ENCODE measurements at places on chromosomes 3 and 15. TPM values are rescaled to one million over a fixed set of nuclear protein-coding genes. Genes with fewer than 3 reads are reported as not detected.

DNA sequence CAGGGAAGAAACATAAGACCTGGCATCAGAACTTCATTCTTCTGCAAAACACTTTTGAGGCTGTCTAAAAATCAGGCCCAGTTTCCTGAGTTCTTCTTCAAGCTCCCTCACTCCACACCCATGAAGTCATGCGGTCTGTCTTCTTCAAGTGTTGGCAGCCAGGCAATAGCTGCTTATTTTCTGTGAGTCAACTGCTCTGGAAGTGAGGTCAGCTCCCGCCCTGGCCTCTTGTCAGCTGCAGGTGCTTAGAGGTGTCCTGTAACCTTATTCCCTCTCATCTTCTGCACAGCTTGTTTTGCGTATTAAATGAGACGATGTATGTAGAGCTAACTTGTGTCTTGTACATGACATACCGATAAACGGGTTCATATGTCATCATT lies 226.1 kb downstream of the ADAMTS17 start:
- H3K27ac ChIP-seq = no peak overlapping the region
- peaks cover 18% of the 10 kb centered on the region for H3K36me3 ChIP-seq
- DNase-seq = no peak
- H3K4me3 ChIP-seq = no peak overlapping the region
- no peaks in the 10 kb centered on the region for H3K27me3 ChIP-seq

DNA sequence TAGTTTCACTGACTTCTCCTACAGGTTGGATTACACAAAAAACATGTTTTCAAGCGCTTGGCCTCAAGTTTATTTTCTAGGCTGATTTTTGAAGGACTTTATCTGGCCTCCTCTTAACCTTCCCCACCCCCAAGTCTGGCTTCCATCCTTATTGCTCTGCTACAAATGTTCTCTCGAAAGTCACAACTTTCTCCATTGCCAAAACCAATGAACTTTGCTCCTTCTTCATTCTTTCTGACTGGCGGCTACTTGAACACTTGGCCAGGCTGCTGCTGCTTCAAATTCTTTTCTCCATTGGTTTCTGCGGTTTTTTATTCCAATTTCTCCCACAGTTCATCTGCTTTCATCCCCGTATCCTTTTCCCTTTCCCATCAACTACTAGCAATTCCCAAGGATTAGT lies 106.6 kb downstream of the TOP2B start:
- peaks cover 2% of the 10 kb centered on the region for H3K27me3 ChIP-seq
- no peaks in the 10 kb centered on the region for H3K4me1 ChIP-seq
- no peak overlapping the region for H3K27ac ChIP-seq
- no peak for DNase-seq
- H3K4me3 ChIP-seq = no peak overlapping the region

DNA sequence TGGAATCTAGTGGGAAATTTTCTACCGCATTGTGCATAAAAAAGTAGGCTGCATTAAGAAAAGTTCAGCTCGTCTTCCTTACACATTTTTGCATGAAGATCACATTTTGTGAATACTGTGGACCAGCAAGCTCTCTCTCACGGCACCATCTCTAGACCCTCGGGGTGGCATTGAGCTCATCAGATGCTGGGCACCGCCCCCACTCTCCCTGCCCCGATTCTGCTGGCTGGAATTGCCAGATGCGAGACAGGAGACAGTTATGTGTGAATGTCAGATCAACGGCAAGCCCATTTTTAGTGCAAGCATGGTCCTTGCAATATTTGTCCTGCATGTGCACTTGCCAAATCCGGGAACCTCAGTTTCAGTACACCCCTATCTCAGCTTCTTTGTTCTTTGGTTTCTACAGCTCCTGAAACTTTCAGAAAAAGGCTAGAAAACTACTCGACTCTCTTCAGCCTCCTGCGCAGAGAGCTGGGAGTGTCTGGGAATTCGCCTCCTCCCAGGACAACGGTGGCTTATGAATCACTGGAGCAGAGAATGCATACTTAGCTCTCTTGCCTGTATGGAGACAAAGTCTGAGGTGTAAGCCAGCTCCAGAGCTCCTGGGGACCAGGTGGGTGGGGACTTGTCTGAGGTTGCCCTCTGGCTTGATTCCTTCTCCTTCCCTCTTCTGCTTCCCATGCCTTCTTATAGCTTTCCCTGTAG lies 285.2 kb upstream of the ATP10A start:
- no peak overlapping the region for H3K27ac ChIP-seq
- no peaks in the 10 kb centered on the region for H3K4me1 ChIP-seq
- peaks cover 4% of the 10 kb centered on the region for H3K36me3 ChIP-seq
- H3K27me3 ChIP-seq = peaks cover 13% of the 10 kb centered on the region
- no peak for DNase-seq

GRCh38 chr3:176789947-176790346 lies 407.3 kb downstream of the TBL1XR1 start:
- peaks cover 3% of the 10 kb centered on the region for H3K27me3 ChIP-seq
- H3K36me3 ChIP-seq = no peaks in the 10 kb centered on the region
- no peaks in the 10 kb centered on the region for H3K4me1 ChIP-seq
- no peak overlapping the region for H3K27ac ChIP-seq
- DNase-seq = no peak
- H3K4me3 ChIP-seq = no peak overlapping the region

GRCh38 chr3:13852638-13853009 lies 27.2 kb downstream of the WNT7A start:
- no peak overlapping the region for H3K27ac ChIP-seq
- H3K4me3 ChIP-seq = no peak overlapping the region
- peaks cover 1% of the 10 kb centered on the region for H3K27me3 ChIP-seq
- DNase-seq = no peak
- H3K36me3 ChIP-seq = peaks cover 4% of the 10 kb centered on the region
- H3K4me1 ChIP-seq = peaks cover 14% of the 10 kb centered on the region

DNA sequence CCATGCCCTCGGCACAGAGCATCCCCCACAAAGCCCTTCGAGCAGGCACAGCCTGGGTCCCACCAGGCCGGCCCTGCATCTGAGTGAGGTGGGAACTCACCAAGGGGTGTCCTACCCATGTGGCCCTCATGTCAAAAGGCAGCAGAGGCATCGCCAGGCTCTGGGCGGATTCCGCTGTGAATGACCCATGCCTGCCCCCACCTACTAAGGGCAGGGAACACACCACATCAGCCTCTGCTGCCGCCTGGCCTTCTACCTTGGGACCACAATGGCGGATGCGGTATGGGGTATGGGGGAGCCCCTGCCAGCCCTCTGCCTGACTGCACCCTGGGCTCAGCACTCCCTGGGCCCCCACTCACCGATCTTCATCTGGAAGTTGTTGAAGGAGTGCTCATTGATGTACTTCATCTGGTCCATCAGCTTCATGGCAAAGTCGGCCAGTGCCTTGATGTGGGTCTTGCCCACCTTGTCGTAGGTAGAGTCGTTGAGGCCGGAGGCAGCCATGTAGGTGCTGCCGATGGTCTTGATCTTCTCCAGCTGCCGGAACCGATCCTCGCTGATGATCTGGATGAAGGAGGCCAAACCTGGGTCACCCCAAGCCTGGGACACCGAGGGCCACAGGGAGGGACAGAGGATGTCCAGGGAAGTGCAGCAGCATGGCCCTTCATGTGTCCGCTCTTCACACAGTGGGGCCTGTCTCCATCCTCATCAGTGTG lies 87.8 kb downstream of the SEC22A start:
- H3K27me3 ChIP-seq = no peaks in the 10 kb centered on the region
- H3K4me3 ChIP-seq = no peak overlapping the region
- no peak overlapping the region for H3K27ac ChIP-seq

GRCh38 chr3:28940530-28940929 lies 340.3 kb upstream of the RBMS3 start:
- DNase-seq = no peak
- no peaks in the 10 kb centered on the region for H3K36me3 ChIP-seq
- H3K27me3 ChIP-seq = peaks cover 1% of the 10 kb centered on the region
- no peak overlapping the region for H3K4me3 ChIP-seq
- no peaks in the 10 kb centered on the region for H3K4me1 ChIP-seq
- H3K27ac ChIP-seq = no peak overlapping the region

GRCh38 chr3:123658118-123658851 lies 73.4 kb upstream of the HACD2 start:
- DNase-seq = no peak
- H3K4me1 ChIP-seq = no peaks in the 10 kb centered on the region
- H3K27me3 ChIP-seq = peaks cover 10% of the 10 kb centered on the region
- no peak overlapping the region for H3K4me3 ChIP-seq
- H3K36me3 ChIP-seq = peaks cover 16% of the 10 kb centered on the region

DNA sequence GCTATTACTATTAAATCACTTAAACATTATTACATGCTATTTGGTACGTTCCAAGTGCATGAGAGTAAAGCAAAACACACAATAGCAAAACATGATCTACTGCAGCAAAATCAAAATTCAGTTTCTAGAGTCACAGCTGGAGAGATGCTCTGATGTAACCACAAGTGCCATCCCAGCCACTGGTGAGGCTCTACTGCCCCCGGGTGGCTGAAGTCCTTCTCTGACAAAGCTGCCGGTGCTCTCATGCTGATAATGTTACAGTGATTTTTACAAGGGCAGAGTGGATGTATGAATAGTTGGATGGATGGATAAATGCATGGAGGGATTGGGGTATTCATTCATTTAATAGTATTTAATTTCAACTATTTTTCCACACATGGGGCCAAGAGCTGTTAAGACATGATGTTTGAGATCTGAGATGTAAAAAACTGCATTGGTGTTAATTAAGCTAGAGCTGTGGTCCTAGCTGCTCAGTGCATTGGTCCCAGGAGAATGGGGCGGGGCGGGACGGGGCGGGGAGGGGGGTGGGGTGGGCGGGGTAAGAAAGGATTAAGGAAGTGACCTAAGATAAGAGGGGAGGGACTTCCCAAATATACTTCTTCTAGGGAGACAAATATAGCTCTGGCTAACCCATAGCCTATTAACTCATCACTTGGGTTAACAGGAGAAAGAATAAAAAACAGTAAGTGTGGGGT lies 5.3 kb upstream of the SPESP1 start:
- no peak overlapping the region for H3K4me3 ChIP-seq
- H3K27ac ChIP-seq = no peak overlapping the region
- peaks cover 18% of the 10 kb centered on the region for H3K27me3 ChIP-seq
- no peaks in the 10 kb centered on the region for H3K4me1 ChIP-seq

CAPN3 gene
- polyA plus RNA-seq = 4.7 TPM

EXD1 gene
- not detected for polyA plus RNA-seq

PLAAT1 gene
- polyA plus RNA-seq = not detected

CCDC80 gene
- polyA plus RNA-seq = not detected

CDHR4 gene
- polyA plus RNA-seq = not detected

GALNT15 gene
- not detected for polyA plus RNA-seq

ATP2B2 gene
- polyA plus RNA-seq = not detected
